ENCODE measurements at places on chromosomes 6 and 20.

DNA sequence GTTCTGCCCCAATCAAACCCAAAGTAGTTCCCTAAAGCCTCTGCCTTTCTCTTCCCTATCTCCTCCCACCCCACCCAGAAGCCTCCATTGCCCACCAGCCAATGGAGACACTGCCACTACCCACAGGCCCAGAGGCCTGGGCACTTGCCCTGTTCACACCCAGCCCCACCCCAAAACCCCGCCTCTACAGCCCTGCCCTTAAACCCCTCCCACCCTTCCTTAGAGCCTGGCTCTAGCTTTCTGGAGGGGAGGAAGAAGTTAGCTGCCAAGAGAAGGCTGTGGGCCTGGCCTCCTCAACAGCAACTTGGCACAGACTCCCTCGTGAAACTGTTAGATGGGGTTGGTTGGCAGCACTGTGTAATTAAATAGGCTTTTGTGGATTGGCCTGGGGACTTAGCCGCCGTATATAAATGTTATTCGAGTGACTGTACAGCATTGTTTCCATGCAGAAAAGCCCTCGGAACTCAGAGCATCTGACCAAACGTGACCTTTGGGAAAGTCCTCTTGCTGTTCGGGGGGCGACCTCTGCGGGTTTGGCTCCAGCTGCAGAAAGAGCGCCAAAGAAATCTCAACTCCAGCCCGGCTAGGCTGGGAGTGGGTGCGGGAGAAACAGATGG, 31.4 kb downstream of the COL11A2 start:
- DNase-seq = no peak

DNA sequence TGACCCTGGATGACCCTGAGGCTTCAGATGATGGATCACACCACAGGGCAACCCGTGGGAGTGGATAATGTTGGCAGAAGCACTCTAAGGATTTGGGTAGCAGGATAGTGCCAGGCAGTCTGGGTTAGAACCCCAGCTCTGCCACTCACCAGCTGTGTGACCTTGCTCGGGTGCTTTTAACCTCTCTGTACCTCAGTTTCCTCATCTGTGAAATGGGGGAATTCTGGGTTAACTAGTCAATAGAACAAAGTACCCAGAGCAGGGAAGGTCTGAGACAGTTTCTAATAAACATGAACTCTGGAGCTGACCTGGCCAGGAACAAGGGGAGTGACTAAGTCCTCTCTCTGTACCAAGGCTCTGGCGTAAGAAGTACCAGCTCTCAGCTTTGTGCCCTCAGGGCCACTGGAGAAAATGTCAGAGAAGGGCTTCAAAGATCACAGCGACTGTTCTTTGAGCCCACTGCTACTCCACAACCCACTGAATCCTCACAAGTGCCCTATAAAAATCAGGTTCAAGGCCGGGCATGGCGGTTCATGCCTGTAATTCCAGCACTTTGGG, 14.7 kb upstream of the NOL4L start:
- DNase-seq = no peak

DNA sequence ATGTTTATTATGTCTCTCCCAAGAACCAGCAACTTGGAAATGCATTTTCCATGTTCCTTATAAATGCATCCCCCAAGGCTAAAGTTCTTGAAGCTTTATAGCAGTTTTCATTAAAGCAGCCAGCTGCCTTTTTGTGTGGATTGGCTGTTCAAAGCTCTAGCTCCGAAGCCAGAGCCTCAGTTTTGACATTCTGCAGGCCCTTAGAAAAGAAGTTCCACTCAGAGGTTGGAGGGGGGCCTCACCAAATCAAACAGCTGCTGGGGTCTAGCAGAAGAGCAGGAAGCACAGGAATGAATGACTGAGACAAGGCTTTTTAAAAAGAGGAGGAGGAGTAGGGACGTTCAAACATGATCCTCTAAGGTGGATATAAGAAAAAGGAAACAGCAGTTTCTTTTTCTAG, 4.2 kb upstream of the POU3F2 start:
- no peak for DNase-seq

DNA sequence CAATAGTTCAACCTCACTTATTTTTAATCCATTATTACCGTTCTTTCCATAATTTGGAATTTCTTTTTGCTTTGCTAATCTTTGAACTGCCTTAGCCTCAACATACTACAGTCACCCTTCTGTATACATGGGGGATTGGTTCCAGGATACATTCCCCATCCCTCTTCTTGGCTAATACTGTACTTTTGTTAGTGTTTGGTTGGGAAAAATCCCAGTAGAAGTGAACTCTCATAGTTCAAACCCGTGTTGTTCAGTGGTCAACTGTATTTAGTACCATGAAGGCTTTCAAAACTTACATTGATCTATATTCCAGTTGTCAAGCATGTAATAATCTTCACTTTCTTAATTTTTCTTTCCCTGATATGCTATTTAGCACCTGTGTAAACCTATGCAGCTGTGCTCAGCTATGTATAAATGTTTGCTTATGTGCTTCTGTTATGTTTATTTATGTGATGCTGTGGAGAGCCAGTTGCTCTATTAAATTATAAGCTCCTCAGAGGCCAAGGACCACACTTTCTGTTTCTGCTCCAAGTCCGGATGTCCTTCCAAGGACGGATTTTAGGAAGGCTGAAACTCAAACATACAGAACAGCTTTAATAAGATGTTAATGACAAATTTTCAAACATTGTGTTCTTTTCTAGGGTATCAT, 33.3 kb upstream of the LAMA4 start:
- no peak for DNase-seq

DNA sequence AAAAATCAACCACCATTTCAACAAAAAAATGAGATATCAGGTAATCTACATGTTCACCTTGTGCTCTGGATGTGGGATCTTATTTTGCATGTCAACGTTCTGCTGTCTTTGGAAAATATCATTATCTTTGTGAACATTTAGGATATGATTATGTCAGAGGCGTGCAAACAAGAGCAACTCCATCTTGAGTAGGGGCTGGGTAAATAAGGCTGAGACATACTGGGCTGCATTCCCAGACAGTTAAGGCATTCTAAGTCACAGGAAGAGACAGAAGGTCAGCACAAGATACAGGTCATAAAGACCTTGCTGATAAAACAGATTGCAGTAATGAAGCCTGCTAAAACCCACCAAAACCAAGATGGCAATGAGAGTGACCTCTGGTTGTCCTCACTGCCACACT, 28.8 kb upstream of the ZBTB24 start:
- no peak for DNase-seq

DNA sequence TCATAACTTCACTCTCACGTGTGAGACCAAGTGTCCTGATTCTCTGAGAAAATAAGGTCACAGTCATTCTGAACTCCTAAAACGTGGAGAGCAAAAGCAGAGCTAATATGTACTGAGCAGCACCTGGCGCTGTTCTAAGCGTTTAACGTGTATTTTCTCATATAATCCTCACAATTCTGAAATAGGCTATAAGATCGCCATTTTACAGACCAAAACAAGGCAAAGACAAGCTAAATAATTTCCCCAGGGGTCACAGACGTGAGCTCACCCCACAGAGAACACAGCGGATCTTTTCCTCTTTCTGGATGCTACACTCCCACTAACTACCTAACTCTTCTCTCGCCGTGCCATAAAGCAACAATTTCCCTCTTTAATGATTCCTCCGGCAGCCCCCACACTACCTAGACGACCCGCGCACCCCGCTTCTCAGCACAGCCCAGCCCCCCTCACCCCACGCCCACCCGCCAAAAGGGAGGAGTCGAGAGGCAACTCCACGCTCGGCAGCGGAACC, 636 bp downstream of the SUPT3H start:
- no peak for DNase-seq

GRCh38 chr6:84065693-84066290, 32.2 kb downstream of the MRAP2 start:
- no peak for DNase-seq

DNA sequence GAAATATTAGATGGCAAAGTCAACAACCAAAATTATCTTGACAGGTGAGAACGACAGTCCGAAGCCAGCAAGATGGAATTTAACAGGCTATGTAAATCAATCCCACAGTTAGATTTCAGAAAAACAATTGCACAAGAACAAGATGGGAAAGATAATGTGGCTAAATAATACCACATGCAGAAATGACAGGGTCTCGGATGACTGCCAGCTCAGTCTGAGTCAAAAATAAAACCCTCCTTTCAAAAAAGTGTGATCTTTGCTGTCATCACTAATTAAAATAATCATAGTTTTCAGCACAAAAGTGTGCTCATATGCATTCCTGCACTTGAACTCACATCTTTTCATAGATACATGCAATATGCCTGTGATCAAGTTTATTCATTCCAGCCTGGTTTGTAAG, 25.9 kb downstream of the FOXQ1 start:
- no peak for DNase-seq

- no peak for DNase-seq
Observed at GRCh38 chr6:158737710-158738615, 81.2 kb downstream of the EZR start.

GRCh38 chr6:3396503-3397180, 60.2 kb downstream of the SLC22A23 start:
- no peak for DNase-seq

- no peak for DNase-seq
Observed at GRCh38 chr6:30881392-30882203, 2.7 kb upstream of the DDR1 start.

GRCh38 chr20:32522776-32523612, 62.1 kb downstream of the NOL4L start:
- no peak for DNase-seq

DNA sequence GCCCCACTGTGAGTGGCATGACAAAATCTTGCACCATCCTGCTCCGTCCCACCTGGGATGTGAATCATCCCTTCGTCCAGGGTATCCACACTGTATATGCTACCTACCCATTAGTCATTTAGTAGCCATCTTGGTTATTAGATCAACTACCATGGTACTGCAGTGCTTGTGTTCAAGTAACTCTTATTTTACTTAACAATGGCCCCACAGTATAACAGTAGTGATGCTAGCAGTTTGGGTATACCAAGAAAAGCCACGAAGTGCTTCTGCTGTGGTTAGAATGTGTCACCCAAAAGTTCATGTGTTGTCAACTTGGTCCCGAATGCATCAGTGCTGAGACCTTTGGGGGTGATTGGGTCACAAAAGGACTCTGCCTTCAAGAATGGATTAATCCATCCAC, 11.7 kb downstream of the OSER1 start:
- no peak for DNase-seq

DNA sequence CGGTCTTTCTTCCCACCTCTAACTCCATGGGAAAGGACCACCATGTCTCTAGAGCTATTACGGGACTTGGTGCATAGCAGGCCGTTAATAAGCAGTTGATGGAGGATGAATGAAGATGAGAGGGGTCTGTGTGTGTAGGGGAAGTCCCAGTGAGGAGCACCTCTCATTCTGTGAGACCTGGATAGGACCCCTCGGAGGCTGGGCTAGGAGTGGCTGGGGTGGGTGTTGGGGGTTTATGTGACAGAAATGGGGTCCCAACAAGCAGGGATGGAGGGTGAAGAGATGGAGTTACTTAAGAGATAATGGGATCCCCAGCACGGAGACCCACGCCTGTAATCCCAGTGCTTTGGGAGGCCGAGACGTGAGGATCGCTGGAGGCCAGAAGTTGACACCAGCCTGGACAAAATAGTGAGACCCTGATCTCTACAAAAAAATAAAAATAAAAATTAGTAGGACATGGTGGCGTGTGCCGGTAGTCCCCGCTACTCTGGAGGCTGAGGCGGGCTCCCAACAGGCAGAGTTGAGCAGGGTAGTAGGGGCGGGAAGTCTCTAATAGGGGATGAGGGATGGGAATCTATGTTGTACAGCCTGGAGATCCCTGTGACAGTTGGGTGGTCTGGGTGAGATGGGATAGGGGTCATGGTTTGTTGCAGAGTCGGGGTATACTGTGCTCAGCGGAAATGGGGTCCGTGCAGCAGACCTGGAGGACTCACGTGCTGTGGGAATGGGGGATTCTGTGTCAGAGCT, 677 bp upstream of the ZNF341 start:
- peak; percentile 43 for DNase-seq

- no peak for DNase-seq
Observed at GRCh38 chr6:56688521-56688920, 45.8 kb upstream of the DST start.

- no peak for DNase-seq
Observed at GRCh38 chr6:168400037-168400436, 40.9 kb upstream of the SMOC2 start.

DNA sequence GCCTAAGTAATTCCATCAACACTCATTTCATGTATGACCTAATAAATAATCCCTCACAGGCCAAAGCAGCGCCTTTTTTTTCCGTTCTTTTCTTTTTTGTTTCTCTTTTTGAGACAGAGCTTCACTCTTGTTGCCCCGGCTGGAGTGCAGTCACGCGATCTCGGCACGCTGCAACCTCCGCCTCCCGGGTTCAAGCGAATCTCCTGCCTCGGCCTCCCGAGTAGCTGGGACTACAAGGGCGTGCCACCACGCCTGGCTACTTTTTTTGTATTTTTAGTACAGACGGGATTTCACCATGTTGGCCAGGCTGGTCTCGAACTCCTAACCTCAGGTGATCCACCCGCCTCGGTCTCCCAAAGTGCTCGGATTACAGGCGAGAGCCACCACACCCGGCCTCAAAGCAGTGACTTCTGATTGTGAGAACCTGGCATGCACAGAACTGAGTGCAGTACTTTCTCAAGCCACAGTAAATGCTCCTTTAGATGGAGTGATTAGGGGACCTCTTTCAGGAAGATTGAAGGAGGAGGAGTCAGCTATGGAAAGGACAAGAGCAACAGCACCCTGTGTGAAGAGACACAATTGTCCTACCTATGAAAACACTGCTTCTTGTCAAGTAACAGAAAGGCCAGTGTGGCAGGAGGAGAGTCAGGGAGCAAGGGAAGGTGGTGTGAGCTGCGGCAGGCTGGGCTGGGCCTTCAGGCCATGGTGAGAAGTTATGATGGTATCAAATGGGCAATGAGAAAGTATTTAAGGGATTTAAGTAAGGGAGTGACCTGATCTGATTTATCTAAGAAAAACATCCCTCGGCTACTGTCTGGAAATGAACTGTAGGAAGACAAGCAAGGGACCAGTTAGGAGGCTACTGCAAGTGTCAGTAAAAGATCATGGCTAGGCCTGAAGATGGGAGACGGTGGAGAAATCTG, 1.7 kb upstream of the SCAF8 start:
- DNase-seq = no peak

- DNase-seq = no peak
Observed at GRCh38 chr20:2780948-2781347, 19.5 kb downstream of the CPXM1 start.

- peak; percentile 58 for DNase-seq
Observed at GRCh38 chr6:44739181-44739580, 351.7 kb downstream of the CDC5L start.

GRCh38 chr20:44736170-44737021, 9.3 kb upstream of the KCNK15 start:
- no peak for DNase-seq

DNA sequence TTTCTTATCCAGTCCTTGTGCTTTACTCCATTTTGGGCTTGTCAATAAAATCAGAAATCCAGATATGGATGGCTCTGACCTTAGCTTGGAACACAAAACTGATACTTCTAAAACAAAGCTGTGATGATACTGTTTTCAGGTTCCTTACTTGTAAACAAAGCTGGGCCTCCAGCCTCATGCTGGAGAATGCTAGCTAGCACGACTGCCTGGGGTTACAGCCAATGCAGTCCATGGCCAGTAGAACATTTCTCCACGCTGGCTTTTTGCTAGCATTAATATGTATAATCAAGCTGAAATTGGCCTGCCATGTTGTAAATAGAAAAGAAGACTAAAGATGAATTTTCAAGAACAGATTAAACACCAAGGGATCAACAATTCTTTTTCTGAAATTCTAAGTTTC, 63.9 kb downstream of the MTHFD1L start:
- DNase-seq = no peak

- DNase-seq = no peak
Observed at GRCh38 chr6:155036907-155037306, 41.8 kb downstream of the TIAM2 start.

GRCh38 chr6:137845460-137845859, 21.6 kb upstream of the TNFAIP3 start:
- DNase-seq = no peak

Measured in mesothelial cell of epicardium (in vitro differentiated cells).